Mesenteric fat pad (tissue), 1 donor: ENCODE measurements at places on chromosomes 16 and 17. TPM values are rescaled to one million over a fixed set of nuclear protein-coding genes. Genes with fewer than 3 reads are reported as not detected.

OR2C1 gene
- total RNA-seq = not detected

MYH11 gene
- 53.5 TPM for total RNA-seq

NEURL4 gene
- 25.4 TPM for total RNA-seq

CES3 gene
- total RNA-seq = 0.55 TPM

HS3ST3B1 gene
- total RNA-seq = 3.6 TPM

MAPK8IP3 gene
- total RNA-seq = 55.6 TPM

RNF222 gene
- not detected for total RNA-seq

DNA sequence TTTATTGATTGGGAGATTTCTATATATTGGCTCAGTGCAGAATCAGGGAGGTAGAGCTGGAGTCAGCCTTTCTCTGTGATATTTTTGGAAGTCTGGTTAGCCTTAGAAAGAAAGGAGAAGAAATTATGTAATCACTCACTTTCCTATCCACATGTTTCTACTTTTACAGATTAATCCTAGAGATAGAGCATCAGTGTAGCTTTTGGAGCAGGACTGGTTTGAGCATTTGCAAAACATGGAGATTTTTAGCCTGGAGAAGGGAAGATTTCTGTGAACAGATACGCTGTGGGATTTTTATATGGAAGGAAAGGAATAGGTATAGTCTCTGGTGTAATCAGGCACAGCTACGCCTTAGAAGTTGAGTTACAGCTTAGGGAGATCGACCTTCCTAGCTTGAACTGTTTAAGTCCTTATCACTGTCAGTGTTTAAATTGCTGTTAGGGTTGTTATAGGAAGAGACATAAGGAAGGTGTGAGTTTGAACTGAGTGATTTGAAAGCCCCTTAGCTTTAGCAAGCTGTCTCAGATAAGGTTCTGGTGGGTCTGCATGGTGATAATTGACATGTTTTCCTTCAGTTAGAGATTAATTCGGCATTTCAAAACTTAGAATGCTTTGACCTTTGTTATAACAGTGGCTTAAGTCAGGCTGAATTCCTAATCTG lies 20.5 kb downstream of the METTL9 start:
- no peak for DNase-seq

GRCh38 chr17:73914536-73915274 lies 270.5 kb upstream of the SDK2 start:
- no peak for DNase-seq

- DNase-seq = no peak
Observed at GRCh38 chr16:64983963-64984362, 137.9 kb downstream of the CDH11 start.

DNA sequence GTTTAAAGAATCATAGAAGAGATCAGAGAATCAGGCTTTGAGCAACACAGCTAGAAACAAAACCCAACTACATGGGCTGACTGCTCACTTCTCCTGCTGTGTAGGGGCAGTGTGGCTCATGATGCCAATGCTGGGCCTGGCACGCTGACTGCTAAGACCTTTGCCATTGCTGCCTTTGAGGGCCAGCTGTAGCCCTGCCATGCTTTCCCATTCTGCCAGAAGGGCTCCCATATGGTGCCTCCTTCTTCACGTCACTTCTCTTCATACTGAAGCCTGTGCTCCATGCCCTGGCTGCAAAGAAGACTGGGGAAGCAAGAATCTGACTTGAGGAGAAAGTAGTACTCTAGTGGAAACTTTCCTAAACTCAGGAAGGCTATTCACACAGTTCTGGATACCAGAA lies 232.9 kb downstream of the UTP18 start:
- DNase-seq = no peak

DNA sequence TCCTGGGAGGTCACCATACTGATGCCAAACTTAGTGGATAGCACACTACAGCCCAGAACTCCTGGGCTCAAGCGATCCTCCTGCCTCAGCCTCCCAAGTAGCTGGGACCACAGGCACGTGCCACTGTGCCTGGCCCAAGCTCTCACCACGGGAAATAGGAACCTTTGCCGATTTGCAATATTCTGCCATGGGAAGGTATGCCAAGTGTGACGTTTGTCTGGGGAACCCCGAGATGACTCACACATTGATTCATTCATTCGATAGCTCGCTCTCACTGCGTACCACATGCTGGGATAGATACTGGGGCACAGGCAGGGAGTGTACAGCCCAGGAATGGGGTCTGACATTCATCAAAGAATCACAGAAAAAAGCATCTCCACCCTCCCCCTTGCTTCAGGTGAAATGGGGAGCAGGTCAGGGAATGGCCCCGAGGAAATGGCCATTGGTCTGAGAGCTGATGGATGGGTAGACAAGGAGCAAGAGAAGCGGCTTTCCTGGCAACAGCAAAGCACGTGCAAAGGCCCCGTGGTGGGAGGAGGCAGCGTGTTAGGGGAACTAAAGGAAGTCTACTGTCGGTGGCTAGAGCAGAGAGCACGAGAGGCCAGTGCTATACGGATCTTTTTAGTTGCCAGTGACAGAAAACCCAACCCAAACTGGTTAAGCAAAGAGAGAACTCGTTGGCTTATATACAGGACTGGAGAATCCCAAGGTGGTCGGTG lies 44.1 kb downstream of the DNAH17 start:
- no peak for DNase-seq

- DNase-seq = no peak
Observed at GRCh38 chr16:8931859-8932258, 31.8 kb downstream of the USP7 start.

DNA sequence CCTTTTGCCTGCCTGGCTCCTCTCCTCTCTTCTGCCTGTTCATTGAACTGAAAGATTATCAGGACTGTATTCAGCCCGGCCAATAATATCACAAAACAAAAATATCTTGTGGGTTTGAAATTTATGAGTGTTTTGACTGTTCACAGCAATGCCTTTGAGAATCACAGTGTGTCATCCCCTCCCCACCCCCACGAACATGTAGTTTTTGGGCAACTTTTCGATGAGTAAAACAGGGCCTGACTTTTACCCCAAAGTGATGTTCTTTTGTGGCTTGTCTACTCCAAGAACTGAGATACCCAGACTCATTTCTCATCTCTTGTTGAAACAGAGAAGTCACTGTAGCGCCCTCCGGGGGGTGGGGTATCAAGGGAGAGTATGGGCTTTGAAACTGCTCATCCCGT lies 675.7 kb downstream of the WWOX start:
- no peak for DNase-seq

DNA sequence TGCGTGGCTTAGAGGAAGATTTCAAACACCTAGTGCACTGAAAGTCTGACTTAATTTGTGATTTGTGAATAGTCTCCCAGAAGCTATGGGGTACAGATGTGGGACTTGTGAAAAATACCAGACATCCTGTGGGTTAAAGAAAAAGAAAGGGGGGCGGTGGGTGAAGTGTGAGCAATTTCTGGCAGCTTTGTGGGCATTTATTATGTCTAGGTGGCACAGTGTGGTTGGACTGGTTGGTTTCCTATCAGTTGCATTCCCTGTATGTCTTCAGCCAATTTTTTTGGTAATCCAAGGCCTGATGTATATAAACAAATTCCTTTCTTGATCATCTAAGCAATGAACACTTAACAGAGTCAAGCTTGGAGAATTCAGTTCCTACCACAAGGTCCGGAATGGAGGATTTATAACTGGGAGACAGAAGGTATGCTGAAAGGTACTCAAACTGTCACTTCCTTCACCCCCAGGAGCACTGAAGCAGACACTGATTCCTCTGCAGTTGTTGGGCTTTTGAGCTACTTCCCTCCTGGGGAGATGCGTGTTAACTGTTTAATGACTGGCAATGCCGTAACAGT lies 211.6 kb downstream of the WWOX start:
- DNase-seq = no peak

DNA sequence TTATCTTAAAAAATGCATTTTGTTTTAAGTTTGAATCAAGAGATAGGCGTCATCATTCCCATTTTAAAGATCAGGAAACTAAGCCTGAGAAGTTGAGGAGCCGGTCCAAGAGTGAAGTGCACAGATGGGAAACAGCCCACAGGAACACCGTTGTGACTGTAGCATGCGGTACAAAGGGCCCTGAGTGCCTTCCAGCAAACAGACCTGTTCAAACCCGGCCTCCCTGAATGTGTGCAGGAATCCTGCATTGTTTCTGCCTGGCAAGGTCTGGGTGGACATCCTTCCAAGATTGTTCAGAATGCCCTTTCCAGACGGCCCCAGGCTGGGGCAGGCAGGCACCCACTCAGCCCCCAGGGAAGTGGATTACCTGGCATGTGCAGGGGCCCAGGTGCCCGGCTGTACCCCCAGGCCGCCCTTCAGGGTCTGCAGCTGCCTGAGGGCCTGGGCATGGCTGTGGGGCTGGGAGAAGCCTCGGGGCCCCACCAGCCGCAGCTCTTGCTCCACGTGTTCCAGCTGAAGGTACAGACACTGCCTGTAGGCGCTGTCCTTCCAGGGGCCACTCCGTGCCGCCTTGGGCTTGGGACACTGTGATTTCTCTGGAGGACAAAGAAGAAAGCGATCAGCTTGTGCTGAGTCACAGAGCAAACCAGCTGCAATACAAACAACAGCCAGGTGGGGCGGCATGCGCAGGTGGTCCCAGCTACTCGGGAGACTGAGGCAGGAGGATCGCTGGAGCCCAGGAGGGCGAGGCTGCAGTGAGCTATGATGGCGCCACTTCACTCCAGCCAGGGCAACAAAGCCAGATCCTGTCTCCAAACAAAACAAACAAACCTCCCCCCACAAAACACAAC lies 45.0 kb upstream of the GCSH start:
- no peak for DNase-seq

DNA sequence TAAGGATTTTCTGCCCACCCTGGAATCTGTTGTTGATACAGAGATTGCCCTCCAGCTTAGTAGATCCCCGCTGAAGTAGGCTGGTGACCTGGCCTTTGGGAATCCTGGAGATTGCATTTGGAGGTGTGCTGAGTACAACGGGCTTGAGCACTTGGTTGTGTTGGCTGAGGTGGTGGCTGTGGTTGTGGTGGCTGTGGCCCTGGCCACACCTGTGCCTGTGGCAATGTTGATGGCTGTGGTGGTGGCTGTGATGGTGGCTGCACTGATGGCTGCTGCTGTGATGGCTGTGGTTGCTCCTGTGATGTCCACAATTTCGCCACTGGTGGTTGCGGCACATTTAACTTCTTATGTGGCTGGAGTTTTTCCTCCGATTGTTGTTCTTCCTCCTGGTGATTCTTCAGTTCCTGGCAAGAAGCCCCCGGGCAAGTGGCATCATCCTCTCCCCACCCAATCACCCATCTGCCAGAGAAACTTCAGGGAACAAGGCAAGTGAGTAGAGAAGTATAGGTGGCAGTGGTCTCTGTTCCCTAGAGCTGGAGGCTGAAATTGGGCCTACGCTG lies 4.2 kb downstream of the CCDC200 start:
- DNase-seq = peak; percentile 53

DNA sequence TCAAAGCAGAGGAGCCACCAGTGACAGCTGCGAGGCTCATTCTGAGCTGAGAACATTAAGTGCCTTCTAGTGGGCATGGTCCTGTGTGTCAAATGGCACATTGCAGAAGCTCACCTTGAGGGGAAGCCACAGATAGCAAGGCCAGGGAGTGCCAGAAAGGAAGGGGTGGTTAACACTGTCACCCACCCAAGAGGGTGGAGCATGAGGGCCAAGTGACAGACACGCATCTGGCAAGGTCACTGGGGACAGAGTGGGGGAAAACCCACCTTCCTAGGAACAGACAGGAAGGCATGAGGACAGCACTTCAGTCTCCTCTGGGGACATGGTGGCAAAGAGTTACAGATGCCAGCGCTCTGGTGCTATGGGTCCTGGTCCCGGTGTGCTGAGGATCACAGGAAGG lies 22.1 kb downstream of the NUBP1 start:
- no peak for DNase-seq

GRCh38 chr17:4134721-4135120 lies 8.1 kb downstream of the ZZEF1 start:
- no peak for DNase-seq

DNA sequence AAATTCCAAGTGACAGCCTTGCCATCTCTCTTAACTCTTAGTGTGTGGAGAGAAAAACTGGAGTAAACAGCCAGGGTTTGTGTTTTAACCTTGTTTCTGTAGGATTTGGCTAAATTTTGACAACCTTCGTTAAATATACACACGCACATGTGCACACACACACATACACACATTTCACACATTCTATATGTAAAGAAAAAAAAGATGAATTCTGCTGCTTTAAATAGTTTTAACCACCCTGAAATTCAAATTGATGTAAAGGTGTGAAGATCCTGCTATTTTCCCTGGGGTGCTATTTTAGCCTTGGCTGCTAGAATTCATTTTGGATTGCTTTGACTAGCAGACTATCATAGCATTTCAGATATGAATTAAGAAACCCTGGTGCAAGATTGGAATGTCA lies 191.9 kb downstream of the FTO start:
- DNase-seq = no peak

DNA sequence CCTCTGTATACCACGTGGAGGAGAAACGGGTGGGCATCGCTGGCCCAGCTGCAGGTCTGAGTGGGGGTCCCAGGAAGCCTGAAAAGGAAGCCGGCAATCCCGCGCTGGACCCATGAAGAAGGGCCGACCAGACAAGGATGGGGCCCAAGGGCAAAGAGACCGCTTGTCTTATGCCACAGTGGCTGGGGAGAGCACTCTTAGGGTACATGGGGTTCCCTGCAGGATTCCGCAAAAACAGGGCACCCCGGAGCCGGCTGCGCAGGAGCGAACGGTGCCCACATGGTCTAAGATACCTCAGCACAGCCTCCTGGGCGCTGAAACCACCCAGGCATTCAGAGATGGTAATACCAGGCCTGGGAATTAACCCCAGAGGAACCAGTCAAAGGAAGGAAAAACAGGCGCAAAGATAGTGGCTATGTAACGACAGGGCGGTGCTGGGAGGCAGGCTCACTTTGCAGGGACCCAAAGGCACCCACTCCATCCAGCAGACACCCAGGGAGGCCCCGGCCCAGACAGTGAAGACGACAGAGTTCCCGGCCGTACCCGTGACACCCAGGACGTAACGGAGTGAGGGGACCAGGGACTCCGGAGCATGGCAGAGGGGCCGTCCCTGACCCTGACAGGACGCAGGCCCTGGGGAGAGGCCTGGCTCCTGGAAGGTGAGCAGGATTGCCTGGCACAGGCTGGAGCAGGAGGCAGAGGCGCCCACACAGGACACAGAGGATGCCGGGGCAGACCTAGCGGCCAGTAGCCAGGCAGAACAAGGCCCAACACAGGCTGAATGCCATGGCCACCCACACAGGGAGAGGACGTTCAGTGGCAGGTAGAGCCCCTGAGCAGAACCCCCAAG lies 10.3 kb downstream of the PIEZO1 start:
- no peak for DNase-seq

- no peak for DNase-seq
Observed at GRCh38 chr17:77769215-77769614, 189.3 kb upstream of the TNRC6C start.

GRCh38 chr17:36939052-36939801 lies 2.0 kb downstream of the LHX1 start:
- peak; percentile 84 for DNase-seq

- no peak for DNase-seq
Observed at GRCh38 chr16:58201163-58201562, 3.3 kb upstream of the CSNK2A2 start.
